ENCODE measurements at places on chromosomes 7 and 10.

- no peak for DNase-seq
These were observed 122.4 kb downstream of the CTTNBP2 start for GRCh38 chr7:117750612-117751563.

- no peak for DNase-seq
These were observed 150.4 kb downstream of the CXCL12 start for GRCh38 chr10:44234483-44234875.

DNA sequence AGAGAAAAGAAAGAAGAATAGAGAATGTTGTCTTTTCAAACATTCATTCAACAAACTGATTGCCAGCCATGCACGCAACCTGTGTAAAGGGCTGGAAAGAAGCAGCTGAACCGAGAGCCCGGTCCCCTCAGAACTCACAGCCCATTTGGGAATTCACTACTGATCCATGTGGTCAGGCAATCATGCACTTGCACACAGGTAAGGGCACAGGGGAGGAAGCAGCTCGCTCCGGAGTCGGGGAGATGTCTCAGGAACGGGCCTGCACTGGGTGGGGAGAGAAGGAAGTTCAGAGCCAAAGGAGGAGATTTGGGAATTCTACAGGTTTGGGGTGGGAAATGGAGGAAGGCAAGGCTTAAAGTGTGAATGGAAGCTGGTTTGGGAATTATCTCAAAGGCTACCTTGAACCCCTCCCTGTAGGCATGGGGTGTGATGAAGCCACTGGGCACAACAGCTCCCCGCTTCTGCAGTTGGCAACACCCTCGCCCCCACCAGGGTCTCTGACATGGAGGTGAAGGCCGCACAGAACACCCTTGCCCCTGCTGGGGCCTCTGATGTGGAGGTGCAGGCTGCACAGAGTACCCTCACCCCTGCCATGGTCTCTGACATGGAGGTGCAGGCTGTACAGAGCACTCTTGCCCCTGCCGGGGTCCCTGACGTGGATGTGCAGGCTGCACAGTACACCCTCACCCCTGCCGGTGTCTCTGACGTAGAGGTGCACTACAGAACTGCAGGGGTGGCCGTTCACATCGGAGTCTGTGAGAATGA, 194.4 kb upstream of the RNF32 start:
- no peak for DNase-seq

GRCh38 chr7:39336442-39336841, 229.8 kb upstream of the YAE1 start:
- no peak for DNase-seq

GRCh38 chr10:48255722-48256121, 18.8 kb downstream of the FRMPD2 start:
- DNase-seq: no peak

DNA sequence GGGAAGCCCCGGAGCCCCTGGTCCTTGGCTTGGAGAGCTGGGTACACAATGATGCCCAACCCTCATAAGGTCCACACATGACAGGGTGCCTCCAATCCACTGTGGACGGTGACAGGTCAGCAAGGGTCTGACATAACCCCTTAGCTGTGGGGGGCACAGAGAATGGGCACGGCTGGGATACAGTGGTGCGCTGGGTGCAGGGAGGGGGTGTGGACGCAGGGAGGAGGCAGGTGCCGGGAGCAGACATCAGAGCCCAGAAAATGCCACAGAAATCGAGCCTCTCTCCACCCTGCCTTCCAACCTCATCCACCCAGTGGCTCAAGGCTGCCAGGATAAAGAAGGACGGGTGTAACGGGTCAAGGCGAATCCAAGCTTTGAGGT, 177.8 kb upstream of the RHEB start:
- no peak for DNase-seq

GRCh38 chr10:84005403-84005802, 133.9 kb upstream of the GHITM start:
- DNase-seq: no peak

GRCh38 chr7:95454438-95455045, 19.7 kb upstream of the PON2 start:
- DNase-seq: no peak

- peak; percentile 3 for DNase-seq
These were observed 288.3 kb upstream of the MKLN1 start for GRCh38 chr7:131039355-131039762.

- no peak for DNase-seq
These were observed 108.1 kb upstream of the SP8 start for GRCh38 chr7:20894806-20895205.

- peak; percentile 3 for DNase-seq
These were observed 1.2 kb downstream of the BRAF start for GRCh38 chr7:140923358-140924006.

DNA sequence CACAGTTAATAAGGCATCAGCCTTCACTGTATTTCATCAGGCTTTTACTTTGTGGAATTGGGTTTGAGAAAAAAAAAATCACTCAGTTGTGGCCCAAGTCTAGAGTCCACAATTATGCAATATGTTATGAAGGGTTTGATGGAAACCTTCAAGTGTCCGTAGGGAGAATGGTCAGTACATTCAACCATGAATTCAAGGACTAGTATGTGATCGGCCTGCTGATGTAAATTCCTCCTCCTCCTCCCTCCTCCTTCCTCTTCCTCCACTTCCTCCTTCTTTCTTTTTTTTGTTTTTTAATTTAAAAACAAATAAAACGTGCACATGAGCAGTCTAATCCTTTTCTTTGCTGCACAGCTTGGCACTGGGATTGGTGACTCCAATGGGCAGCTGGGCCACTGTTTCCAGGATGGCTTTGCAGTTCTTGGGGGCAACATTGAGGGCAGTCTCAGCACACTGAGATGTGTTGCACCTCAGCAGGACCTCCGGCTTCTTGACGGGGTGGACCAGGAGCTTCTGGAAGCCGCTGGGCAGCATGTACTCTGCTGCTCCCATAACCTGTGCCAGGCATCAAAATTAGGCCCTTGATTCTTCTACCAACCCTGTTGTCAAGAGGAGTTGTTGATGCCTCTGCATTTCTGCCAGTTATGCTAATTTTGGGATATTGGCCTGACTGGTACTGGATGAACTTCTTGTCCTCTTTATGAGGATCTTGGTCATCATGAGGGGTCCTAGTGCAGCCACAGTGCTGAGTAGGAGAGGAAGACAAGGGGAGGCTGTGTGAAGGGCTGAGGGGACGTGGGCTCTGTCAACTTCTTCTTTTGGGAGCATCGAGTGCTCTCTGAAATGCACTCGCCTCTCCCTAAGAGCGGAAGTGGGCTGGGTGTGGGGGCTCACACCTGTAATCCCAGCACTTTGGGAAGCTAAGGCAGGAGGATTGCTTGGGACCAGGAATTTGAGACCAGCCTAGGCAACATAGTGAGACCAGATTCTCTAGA, 9.3 kb upstream of the IL2RA start:
- no peak for DNase-seq

- no peak for DNase-seq
These were observed 106.3 kb upstream of the GDF10 start for GRCh38 chr10:47193666-47194065.

DNA sequence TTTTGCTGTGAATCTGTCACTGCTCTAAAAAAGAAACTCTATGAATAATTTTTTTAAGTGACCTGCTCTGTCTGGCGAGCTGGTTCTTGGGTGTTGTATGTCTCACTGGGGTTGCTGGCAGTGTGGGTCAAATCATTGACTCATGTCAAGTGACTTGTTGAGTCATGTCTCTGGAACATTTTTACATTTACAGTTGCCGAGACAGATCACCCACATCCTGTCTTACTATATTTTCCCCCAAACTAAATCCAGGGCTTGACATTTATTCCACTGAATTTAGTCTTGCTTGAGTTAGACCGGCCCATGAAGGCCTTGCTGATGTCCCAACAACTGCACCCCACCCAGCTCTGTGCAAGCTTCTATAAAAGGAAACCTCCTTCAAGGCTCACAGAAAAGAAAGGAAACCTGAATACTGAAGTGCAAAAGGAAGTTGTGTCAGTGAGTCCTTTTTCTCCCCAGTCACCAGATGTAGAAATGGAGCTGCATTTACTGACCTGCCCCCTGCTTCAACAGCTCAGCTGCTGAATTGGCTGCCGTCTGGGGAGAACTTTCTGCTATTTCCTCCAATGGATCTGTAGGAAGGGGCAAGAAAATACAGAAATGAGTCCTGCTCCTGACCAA, 290.3 kb downstream of the TNS3 start:
- DNase-seq: no peak

GRCh38 chr7:36855330-36855729, 131.0 kb upstream of the AOAH start:
- no peak for DNase-seq

GRCh38 chr7:155533827-155534690, 12.3 kb downstream of the CNPY1 start:
- no peak for DNase-seq

- DNase-seq: no peak
These were observed at the start of gene ANKRD22 for GRCh38 chr10:88851706-88852105. Gene ANKRD22, minus strand, starts transcription at chr10:88851844. Its CDS starts 237 bp downstream, at chr10:88851607.

- DNase-seq: no peak
These were observed 72.4 kb upstream of the EBF3 start for GRCh38 chr10:130036296-130037065.

- DNase-seq: no peak
These were observed 177.4 kb downstream of the CELF2 start for GRCh38 chr10:11194859-11195586.

DNA sequence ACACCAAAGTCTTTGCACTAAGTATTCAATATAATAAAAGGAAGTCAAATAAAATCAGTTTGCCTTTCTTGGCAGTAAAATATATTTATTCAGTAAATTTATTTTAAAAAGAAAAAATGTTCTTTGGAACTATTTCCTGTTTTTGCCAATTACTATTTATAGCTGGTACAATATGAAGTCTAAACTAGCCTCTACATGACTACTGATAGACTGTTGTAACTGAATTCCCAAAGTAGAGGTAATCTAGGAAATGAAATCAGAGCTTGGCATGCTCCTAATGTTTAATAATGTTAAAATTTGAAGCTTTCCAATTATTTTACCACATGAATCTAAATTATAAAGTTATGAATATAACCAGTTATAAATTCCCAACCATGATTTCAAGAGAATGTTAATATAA, 385.5 kb downstream of the SEMA3D start:
- DNase-seq: no peak

DNA sequence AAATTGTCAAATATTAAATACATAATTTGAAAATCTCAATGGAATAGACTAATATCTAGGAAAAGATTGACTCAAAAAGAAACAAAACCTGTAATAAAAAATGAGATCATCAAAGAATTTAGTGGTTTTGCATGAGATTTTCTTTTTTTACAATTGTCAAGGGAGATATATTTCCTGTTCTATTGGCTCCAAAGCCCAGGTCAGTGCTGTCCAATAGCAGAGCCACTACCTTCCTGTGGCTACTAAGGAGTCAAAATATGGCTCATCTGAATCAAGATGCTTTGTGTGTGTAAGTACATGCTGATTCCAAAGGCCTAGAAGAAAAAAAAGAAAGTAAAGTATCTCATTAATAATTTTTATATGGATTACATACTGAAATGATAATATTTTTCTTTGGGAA, 191.9 kb downstream of the C7orf25 start:
- no peak for DNase-seq

GRCh38 chr7:100555701-100556100, 16.7 kb downstream of the AGFG2 start:
- DNase-seq: no peak

- DNase-seq: no peak
These were observed 85.2 kb downstream of the RNLS start for GRCh38 chr10:88497913-88498312.

All from T-helper 1 cell (primary cell).